ENCODE measurements at places on chromosomes 1 and 21.

- DNase-seq: no peak
Measured at GRCh38 chr1:88985032-88985431, 7.4 kb downstream of the KYAT3 start.

DNA sequence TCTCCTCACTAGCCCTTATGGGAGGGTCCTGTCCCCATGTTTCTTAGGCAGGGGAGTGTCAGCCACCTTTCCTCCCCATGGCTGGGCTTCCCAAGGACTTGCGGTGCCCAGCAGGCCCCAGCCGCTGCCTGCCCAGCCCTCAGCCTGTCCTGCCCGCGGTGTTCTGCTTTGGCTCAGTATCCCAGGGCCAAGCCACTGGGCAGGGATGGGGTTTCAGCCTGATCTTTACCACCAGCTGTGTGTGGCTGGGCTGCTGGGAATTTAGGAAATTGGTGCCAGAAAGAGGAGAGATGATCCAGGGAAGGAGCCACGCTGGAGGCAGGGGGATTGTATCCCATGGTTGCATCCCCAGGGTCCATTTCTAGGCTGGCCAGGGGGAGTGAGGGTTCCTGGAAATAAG lies 6.9 kb upstream of the IGFN1 start:
- DNase-seq: no peak

DNA sequence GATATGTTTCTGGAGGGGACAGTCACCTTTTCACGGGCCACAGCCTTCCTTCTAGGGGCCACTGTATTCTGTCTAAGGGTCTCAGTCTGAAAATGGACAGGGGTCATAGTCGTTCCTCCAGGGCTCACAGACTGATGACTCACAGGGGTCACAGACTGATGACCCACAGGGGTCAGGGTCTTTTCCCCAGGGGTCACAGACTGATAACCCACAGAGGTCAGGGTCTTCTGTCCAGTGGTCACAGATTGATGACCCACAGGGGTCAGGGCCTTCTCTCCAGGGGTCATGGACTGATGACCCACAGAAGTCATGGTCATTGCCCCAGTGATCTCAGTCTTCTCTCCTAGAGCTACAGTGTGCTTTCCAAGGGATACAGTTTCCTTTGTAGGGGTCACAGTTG lies 12.8 kb downstream of the OVGP1 start:
- no peak for DNase-seq

DNA sequence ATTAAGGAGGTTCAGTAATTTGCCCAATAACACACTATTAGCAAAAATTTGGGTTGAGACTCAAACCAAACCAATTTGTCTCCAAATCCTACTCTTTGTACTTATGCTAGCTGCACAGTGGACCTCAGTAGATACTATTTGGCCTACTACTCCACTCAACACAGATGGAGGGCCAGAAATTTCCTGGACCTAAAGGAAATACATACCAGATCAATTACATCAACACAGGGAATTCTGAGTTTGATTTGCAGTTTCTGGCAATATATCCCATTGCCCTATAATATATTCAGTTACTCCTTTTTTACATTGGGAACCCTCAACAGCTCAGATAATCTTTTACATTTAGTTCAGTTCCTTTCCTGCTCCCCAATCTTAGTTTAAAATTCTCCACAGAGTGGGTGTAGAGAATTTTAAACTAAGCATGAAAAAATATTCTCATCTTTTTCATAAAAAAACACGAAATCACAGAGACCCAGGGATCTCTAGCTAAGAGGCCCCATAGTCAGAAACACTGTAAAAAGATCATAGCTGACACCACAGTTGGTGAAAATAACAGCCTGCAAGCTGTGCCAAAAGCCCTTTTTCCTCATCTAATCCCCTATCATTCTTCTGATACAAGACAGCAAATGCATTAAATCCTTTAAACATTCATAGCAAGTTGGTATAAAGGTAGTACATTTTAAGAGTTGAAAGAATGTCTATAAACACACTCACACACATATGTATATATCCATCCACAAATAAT lies 317.7 kb upstream of the ESRRG start:
- DNase-seq: no peak

DNA sequence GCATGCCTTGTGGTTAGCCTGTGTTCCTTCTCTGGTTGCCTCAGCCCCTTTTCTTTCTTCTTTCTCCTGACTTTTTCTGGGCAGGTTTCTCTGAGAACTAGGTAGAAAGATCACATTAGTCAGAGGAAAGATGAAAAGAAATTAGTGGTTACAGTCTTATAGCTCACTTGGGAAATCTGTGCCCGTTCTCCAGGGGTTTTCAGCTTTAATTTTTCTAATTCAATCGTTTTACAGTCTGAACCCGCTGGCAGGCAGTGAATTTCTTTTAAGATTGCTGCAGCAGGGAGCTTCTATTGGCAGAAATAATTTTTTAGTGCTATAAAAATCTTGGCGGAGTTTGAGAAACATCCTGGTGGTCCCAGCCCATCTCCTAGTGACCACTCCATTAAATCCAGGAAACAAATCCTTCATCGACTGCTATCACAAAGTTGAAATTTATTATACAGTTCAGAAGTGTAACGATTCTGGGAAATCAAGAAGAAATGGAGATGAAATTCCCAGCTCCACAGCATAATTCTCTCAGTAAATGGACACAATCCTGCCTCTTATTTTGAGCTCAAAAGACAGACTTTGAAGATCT lies 113.1 kb downstream of the PCP4 start:
- DNase-seq: no peak

DNA sequence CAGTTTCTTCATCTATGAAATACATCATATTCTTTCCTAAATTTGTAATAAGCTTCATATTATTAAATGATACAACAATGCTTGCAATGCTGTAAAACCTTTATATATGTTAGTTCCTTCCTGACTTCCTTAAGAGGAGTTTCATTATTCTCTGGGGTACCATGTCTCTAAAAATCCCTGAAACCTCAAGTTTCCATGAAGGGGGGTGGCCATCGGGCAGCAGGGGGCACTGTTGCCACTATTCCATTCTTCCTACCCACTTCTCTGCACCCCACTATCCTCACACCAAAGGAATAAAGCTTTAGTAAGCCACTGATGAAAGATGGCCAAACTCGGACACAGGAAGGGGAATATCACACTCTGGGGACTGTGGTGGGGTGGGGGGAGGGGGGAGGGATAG lies 9.0 kb upstream of the DMRTB1 start:
- DNase-seq: peak; percentile 29

DNA sequence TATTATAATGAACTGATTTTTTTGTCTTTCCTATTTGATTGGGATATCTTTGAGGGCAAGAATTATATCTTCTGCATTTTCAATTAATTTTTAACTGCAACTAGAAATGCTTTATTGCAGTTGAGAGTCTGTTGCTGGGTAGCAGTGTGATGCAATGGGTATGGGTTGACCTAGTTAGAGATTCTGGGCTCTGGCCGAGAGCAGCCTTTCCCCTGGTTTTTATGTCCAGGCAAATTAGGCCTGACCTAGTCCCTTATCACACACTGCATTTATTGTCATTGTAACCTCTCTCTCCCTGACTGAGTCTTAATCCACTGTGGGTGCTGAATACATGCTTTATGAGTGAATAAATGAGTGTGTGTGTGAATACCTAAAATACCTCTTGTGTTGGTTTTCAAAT lies 206.4 kb upstream of the PTGFR start:
- no peak for DNase-seq
